ENCODE measurements at places on chromosomes 12 and 14. TPM values are rescaled to one million over a fixed set of nuclear protein-coding genes. Genes with fewer than 3 reads are reported as not detected.
A peak's percentile ranks its signal among the peaks of the same experiment; 100 is the strongest.

The TMPRSS12 gene
- total RNA-seq, result not detected

DNA sequence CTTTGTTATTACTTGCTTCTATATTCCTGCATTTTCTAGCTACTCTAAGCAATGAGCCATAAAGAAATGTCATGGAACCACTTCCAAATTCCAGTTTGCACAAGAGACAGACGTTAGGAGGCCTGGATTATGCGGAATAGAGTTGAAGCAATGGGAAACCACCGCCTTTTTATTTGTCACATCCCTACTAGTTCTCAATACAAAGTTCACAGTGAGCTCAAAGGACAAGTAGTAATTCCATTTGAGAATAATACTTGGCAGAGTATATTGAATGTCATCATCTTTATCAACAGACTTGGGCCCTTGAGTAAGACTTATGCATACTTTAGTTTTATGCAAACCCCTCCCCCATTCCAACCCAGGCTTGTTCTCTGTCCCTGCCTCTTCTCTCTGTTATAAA, 3.7 kb upstream of the SLC15A5 start:
- H3K27me3 ChIP-seq, result no peaks in the 10 kb centered on the region
- no peak overlapping the region for H3K27ac ChIP-seq
- DNase-seq, result peak; percentile 12
- no peaks in the 10 kb centered on the region for H3K36me3 ChIP-seq
- H3K4me1 ChIP-seq, result no peaks in the 10 kb centered on the region
- H3K4me3 ChIP-seq, result no peak overlapping the region

DNA sequence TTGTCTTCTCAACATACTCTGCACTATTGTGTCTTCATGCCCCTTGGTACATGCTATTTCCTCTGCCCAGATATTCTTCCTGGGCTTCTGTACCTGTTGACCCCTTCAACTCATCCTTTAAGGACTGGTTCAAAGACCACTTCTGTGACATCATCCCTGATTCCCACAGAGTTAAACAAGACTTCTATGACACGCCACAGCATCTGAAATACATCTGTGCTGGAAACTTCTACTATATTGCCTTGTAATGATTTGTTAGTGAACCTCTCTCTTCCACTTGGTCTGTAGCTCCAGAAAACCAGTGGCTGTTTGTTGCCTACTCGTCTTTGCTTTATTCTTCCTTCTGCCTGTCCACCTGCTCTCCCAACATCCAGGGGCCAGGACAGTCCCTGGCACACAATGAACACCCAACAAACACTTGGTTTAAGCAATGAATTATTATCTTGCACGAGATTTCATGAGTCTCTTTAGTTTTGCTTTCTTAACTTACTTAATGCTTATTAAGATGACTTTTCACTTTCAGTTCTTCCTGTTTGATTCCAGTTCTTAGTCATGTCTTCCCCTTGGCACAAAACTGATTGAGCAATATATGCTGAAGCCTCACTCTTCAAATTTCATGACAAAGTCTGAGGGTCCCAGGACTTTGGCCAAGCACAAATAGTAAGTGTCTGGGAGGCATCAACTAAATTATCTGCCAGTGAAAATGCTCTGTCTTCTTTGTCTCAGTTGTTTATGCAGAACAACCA, 485.9 kb downstream of the APAF1 start:
- H3K36me3 ChIP-seq, result no peaks in the 10 kb centered on the region
- H3K27me3 ChIP-seq, result no peaks in the 10 kb centered on the region
- H3K4me3 ChIP-seq, result no peak overlapping the region
- peaks cover 14% of the 10 kb centered on the region for H3K4me1 ChIP-seq

The OTOGL gene
- total RNA-seq, result 0.53 TPM

DNA sequence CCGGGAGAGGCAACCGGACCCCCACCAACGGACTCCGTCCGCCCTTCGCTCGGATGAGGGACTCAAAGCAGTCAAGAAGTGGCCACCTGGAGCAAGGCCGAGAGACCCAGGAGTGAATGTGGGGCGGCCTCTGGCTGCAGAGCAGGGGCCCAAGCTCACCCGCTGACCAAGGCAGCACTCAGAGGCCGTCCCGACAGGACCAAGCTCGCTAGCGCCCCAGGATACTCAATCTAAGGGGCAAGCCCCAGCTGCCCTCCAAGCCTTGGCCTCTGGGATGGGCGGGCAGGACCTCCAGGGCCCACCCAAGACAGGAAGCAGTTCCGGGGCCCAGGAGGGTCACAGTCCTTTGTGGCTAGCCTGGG, 936 bp downstream of the AKT1 start:
- peak overlapping the region; percentile 58 for H3K27ac ChIP-seq
- H3K36me3 ChIP-seq, result no peaks in the 10 kb centered on the region
- H3K27me3 ChIP-seq, result peaks cover 3% of the 10 kb centered on the region
- H3K4me3 ChIP-seq, result peak overlapping the region; percentile 87
- DNase-seq, result peak; percentile 14
- H3K4me1 ChIP-seq, result peaks cover 19% of the 10 kb centered on the region

GRCh38 chr14:85439696-85440328, 90.1 kb upstream of the FLRT2 start:
- no peaks in the 10 kb centered on the region for H3K36me3 ChIP-seq
- DNase-seq, result peak; percentile 67
- peaks cover 18% of the 10 kb centered on the region for H3K4me1 ChIP-seq
- H3K27ac ChIP-seq, result no peak overlapping the region
- H3K4me3 ChIP-seq, result no peak overlapping the region
- no peaks in the 10 kb centered on the region for H3K27me3 ChIP-seq

DNA sequence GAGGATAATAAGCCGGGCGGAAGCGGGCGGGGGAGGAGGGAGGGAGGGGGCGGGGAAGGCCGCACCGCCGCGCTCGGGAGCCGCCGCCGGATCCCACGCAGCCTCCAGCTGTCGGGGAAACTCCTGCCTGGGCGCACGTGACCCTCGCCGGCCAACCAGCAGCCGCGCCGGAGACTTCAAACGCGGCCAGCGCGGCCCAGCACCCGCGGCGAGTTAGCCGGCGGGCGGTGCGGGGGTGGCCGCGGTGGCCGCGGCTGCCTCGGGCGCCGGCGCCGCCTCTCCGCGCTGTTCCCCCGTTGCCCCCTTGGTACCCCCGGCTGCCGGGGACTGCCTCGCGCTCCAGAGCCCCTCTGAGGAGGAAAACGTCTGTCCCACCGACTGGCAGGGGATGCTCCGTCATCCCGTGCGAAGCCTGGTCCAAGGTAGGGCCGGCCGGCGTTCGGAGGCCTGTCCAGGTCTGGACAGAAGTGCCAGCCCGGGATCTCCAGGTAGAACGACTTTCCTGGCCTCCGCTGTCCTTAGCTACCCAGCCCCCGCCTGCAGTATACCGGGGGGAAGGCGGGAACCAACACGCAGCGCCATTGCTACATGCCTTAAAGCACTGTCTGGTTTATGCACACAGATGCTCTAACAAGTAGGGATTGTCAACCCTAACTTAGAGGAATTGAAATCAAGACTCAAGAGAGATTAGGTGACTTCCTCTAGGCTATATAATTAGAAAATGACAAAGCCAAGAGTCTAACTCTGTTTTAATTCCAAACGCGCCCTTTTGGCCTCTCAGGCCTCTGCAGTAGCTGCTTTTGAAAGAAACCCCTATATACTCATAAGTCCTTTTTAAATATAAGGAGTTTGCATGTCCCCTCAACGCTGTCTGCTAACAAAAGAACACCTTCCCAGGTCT, at the start of gene YAF2:
Gene YAF2 (minus strand): TSS at position 9 of the 901 bp plus-strand sequence. CDS start 68 bp downstream, outside the sequence.
- H3K4me3 ChIP-seq, result peak within 1 kb of the TSS; percentile 84
- peak; percentile 80 for DNase-seq
- H3K36me3 ChIP-seq, result peaks cover 9% of the 10 kb centered on the region
- H3K27me3 ChIP-seq, result no peaks in the 10 kb centered on the region
- H3K4me1 ChIP-seq, result peaks cover 17% of the 10 kb centered on the region
- peak within 1 kb of the TSS; percentile 83 for H3K27ac ChIP-seq

GRCh38 chr12:53210843-53211242, 3.8 kb upstream of the ITGB7 start:
- H3K36me3 ChIP-seq, result peaks cover 2% of the 10 kb centered on the region
- H3K4me3 ChIP-seq, result no peak overlapping the region
- H3K27ac ChIP-seq, result no peak overlapping the region

DNA sequence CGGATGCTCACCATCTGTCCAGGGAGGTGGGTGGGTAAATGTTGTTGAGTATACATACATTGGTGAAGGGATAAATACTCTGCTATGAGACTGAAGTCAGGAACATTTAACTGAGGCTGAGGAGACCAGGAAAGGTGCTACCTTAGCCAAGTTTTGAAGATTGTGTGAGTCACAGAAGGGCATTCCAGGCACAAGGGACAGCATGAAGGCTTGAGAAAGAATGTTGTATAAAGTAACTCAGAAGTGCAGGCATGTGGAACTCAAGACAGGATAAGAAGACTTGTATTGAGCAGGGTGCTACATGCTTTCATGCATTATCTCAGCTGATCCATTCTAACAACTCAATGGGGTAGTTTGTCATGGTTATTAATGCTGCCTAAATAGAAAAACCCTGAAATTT, 112.7 kb downstream of the IPO8 start:
- peak; percentile 33 for DNase-seq
- no peaks in the 10 kb centered on the region for H3K36me3 ChIP-seq
- H3K27me3 ChIP-seq, result no peaks in the 10 kb centered on the region
- H3K4me1 ChIP-seq, result no peaks in the 10 kb centered on the region
- H3K27ac ChIP-seq, result no peak overlapping the region
- no peak overlapping the region for H3K4me3 ChIP-seq

The ACOT6 gene
- total RNA-seq, result not detected

The DNAAF2 gene
- total RNA-seq, result 10.7 TPM

- H3K36me3 ChIP-seq, result no peaks in the 10 kb centered on the region
- peak; percentile 59 for DNase-seq
- H3K27ac ChIP-seq, result no peak overlapping the region
- H3K4me1 ChIP-seq, result no peaks in the 10 kb centered on the region
- no peak overlapping the region for H3K4me3 ChIP-seq
Observed at GRCh38 chr12:18546399-18546798, 191.4 kb downstream of the PLCZ1 start.

- H3K4me1 ChIP-seq, result peaks cover 33% of the 10 kb centered on the region
- H3K36me3 ChIP-seq, result peaks cover 10% of the 10 kb centered on the region
- peak overlapping the region; percentile 95 for H3K27ac ChIP-seq
- peak overlapping the region; percentile 18 for H3K4me3 ChIP-seq
Observed at GRCh38 chr12:124422142-124422569, 127.3 kb downstream of the RFLNA start.

The PPP1R13B gene
- 9.5 TPM for total RNA-seq

- H3K4me1 ChIP-seq, result peaks cover 50% of the 10 kb centered on the region
- peak overlapping the region; percentile 97 for H3K27ac ChIP-seq
- DNase-seq, result peak; percentile 82
- no peaks in the 10 kb centered on the region for H3K27me3 ChIP-seq
- H3K36me3 ChIP-seq, result no peaks in the 10 kb centered on the region
Observed at GRCh38 chr12:45235087-45236025, 19.5 kb downstream of the ANO6 start.

DNA sequence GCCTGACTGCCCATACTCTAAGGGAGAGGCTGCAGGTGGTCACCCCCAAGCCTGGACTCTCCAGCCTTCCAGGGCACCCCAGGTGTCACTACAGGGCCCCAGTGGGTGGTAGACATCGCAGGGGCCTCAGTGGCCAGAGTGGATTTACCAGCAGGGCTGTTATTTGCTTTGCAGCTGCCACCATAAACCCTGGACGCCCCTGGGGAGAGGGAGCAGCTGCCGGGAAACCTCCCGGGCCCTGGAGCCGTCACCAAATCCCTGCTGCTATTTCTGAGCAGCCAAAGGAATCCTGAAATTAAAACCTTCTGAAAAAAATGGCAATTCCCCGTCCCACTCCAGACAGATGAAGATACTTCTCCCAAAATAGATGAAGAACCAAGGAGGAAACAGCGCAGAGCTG, 13.9 kb downstream of the TMEM119 start:
- no peak overlapping the region for H3K27ac ChIP-seq
- H3K4me3 ChIP-seq, result no peak overlapping the region
- no peak for DNase-seq
- H3K4me1 ChIP-seq, result no peaks in the 10 kb centered on the region
- H3K27me3 ChIP-seq, result no peaks in the 10 kb centered on the region
- no peaks in the 10 kb centered on the region for H3K36me3 ChIP-seq

DNA sequence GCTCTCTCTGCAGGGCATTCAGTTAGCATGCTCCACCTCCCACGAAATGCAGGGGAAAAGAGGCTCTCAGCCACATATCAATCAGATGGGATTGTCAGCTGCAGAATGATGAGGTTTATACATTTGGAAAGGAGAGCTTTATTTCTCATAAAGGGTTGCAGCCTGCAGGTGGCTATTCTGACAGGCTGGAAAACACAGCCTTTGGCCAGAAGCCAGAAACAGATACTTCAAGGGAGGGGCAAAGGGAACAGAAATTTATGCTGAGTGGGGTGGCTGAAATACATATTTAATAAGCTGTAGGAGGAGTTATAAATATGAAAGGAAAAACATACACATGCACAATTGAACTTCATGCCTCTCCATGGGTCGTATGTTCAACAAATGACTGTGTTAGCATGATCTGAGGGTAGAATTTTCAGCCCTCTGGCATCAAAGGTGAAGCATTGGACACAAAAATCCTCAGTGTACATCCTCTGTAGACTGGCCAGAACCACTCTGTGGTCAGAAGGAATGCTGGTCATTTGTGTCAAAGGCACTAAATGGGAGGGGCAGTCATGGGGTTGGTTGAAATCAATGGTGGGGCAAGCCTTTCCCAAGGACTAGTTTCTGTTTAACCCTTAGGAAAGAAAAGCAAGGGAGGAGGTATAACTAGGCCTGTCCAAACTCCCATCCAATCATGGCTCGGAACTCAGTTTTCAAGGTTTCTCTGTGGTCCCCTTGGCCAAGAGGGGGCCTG, 62.4 kb downstream of the TMX1 start:
- DNase-seq, result peak; percentile 36
- no peak overlapping the region for H3K27ac ChIP-seq
- H3K4me3 ChIP-seq, result no peak overlapping the region
- no peaks in the 10 kb centered on the region for H3K36me3 ChIP-seq

- no peak overlapping the region for H3K4me3 ChIP-seq
- H3K4me1 ChIP-seq, result no peaks in the 10 kb centered on the region
- DNase-seq, result no peak
- H3K36me3 ChIP-seq, result no peaks in the 10 kb centered on the region
- no peaks in the 10 kb centered on the region for H3K27me3 ChIP-seq
Observed at GRCh38 chr12:117377758-117378157, 16.3 kb upstream of the NOS1 start.

DNA sequence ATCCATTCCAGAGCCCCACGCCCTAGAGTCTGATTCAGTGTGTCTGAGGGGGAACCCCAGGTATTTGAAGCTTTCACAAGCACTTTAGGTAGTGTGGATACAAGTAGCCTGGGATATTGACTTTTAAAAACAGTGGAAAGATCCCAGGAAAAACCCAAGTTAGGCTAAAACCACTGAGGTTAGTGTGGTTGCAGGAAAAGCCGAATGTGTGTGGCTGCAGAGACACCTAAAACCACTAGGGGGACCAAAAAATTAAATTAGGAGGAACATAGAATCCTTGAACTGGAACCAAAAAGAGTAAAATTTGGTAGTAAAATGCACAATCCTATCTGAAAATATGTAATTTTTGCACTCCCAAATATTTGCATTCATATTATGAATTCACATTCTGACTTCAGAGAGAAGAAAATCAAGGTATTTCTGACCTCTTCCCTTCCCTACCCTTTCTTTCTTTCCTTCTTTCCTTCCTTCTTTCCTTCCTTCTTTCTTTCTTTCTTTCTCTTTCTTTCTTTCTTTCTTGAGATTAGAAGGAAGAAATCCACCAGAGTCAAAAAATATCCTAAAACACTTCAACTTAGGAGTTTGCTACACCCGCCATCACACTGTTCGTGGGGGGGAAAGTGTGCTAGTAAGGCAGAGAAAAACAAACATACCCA, 37.8 kb downstream of the SLCO1A2 start:
- no peak overlapping the region for H3K4me3 ChIP-seq
- no peak overlapping the region for H3K27ac ChIP-seq
- H3K36me3 ChIP-seq, result no peaks in the 10 kb centered on the region
- no peaks in the 10 kb centered on the region for H3K27me3 ChIP-seq

The KERA gene
- total RNA-seq, result not detected

Measured in astrocyte (in vitro differentiated cells and primary cell).